ENCODE measurements at places on chromosomes 2 and 18.

- DNase-seq, result peak; percentile 95
Observed at GRCh38 chr2:144519934-144520731, at the start of gene ZEB2. Gene ZEB2, minus strand, starts transcription at chr2:144520119. Its CDS starts 2,769 bp downstream, at chr2:144517350.

DNA sequence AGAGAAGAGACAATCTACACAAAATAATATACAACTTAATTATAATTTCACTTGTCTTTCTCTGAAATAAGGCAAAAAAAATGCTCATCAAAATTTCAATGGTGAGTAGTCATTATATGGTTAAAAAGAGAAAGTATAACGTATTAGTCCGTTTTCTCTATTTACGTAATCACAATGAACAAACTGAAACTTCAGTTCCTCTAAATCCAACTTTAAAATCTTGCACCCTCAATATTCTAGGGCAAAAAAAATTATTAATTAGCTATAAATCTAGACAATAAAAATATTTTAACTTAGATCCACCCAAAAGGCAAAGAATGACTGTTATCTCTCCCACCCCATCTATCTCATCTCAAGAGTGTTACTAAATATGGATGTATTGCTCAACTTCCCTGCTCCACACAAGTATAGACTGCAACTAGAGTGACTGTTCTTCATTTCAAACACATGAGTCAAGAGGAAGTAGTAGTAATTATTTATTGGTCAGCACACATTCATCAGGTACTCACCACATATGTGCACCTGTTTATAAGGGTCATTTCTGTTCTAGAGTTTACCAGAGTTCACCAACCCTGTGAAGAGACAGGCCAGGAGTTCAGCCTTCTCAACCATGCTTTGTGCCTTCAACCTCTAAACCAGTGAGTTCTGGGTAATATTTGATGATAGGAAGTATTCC is 36.4 kb downstream of the STK39 start:
- DNase-seq, result no peak

DNA sequence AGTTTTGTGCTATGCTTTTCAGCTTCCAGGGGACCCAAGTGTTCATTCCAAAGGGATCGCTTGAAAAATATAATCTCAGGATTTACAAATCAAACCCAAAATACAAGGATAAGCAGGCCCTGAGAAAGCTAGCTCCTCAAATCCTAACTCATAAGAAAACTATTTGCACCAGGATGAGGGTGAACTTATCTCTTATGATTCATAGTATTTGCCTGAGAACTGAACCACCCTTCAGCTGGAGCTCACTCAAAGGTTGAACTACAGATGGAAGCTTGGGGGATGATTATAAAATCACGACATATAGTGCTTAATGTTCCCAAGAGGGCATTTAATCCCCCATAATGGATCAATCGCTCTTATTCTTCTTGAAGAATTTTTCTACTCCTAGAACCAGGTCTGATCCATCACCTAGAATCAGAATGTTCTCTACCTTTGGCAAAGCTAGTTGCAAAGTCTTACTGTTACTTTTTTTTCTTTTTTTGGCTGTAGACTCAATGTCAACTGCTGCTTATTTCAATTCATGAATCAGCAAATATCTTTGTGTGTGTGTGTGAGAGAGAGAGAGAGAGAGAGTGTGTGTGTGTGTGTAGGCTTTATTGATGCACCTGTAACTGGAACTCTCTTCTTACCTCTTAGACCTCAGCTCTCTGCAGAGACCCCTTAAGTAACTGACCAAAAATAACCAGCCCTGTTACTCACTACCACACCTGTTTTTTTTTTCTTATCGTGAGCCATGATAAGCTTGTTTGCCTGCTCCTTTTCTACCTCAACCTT is 44.8 kb downstream of the ARL4C start:
- no peak for DNase-seq

- no peak for DNase-seq
Observed at GRCh38 chr2:171238946-171239345, 78.3 kb upstream of the TLK1 start.
